CD4-positive, alpha-beta T cell treated with Interleukin-6 at 100 ng/mL for 8 hours (primary cell): ENCODE measurements at places on chromosomes 3 and 15.

DNA sequence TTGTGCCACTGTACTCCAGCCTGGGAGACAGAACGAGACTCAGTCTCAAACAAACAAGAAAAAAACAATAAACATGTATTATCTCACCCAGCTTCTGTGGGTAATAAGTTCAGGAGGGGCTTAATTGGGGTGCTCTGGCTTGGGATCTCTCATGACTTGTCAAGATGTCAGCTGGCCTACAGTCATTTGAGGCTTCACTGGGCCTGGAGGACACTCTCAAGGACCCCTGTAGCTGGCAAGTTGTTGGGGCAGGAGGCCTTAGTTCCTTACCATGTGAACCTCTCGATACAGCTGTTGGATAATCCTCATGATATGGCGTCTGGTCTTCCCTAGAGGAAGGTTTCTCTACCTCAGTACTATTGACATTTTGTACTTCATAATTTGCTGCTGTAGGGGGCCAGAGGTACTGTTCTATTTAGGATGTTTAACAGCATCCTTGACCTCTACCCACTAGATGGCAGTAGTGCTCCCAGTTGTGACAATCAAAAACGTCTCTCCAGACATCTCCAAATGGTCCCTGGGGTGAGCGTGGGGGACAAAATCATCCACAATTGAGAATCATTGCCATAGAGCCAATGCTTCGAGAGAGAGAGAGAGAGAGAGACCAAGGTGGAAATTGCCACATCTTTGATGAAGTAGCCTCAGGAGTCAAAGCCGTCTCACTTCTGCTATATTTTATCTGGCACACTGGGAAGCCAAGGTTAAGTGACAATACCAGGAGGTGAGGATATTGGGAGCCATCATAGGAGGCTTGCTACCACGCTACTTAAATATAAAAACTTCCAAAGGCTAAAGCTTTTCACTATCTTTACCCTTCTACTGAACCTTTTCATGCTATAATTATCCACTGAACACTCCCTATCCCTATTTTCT lies 23.9 kb upstream of the SLTM start:
- peak; percentile 73 for DNase-seq

DNA sequence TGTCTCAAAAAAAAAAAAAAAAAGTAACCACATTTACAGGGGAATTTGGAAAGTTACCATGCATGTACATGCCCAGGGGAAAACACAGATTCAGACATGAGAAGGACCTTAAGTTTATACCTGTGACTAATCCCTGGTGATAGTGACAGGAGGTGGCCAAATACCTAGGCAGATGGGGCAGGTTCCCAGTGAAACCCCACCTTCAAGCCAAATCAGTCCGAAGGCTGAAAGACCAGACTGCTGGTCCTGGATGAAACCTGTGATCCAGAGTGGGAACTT lies 15.8 kb downstream of the SPCS1 start:
- DNase-seq = no peak

- no peak for DNase-seq
Observed at GRCh38 chr3:81485444-81485865, 276.0 kb downstream of the GBE1 start.

- no peak for DNase-seq
Observed at GRCh38 chr3:7692866-7693265, 808.8 kb upstream of the LMCD1 start.

DNA sequence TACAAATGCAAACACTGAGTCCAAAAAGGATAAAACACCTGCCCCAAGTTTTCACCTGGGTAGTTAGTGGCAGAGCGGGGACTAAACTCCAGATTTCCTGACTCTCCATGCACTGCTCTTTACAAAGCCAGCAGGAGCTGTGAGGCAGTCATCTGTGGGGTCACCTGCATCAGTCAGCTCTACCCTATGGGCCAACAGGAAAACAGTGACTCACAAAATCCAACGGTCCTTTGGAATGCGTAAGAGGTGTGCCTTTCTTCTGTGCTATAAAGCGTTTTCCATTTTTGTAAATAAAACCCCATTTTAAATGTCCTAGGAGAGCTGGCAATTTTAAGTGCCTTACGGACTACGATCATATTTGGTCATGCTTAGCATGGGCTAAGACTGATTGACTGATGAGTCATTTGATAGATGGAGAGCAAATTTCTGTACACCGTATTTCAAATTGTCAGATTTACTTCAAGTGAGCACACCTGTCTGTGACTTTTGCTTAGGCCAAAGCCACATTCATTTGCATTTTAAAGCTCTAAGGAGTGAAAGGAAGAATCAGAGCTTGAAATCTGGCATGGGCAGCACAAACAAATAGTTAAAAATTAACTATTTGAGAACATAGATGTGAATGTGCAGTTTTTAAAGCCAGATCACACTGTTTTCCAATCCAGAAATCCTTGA lies 4.4 kb upstream of the COL8A1 start:
- DNase-seq = no peak

DNA sequence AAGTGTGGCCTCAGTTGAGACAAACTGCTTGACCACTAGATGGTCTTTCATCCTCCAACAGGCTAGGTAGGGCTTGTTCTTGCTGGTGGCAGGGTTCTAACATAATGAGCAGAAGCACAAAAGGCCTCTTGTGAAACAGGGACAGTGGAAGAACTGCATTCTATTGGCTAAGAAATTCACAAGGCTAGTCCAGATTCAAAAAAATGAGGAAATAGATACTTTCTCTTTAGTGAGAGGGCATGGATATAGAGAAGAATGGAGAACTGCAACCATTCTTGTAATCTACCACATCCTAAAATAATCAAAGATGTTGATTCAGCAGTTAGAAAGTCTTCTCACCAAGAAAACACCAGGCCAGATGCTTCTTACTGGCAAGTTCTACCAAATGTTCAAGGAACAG lies 143.7 kb upstream of the LRIG1 start:
- DNase-seq = no peak

GRCh38 chr15:77181305-77182074 lies 110.6 kb upstream of the TSPAN3 start:
- no peak for DNase-seq

DNA sequence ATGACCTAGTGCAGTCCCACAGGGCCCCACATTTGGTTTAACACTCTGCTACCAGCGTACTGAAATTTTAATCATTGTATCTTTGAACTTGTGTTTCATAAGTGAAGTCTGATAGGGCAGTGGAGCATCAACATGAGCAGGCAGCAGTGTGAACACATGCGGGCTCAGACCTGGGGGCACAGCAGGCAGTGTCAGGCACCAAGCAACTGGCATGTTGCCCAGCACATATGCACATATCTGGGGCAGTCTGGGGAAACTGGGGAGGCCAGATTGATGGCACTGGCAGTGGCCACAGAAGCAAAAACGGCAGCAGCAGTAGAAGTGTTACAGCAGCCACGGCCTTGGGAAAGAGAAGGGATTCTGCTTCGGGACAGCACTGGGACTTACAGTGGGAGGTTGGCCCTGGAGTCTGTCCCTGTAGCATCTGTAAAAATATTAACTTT lies 353.9 kb upstream of the KCNMB2 start:
- no peak for DNase-seq

DNA sequence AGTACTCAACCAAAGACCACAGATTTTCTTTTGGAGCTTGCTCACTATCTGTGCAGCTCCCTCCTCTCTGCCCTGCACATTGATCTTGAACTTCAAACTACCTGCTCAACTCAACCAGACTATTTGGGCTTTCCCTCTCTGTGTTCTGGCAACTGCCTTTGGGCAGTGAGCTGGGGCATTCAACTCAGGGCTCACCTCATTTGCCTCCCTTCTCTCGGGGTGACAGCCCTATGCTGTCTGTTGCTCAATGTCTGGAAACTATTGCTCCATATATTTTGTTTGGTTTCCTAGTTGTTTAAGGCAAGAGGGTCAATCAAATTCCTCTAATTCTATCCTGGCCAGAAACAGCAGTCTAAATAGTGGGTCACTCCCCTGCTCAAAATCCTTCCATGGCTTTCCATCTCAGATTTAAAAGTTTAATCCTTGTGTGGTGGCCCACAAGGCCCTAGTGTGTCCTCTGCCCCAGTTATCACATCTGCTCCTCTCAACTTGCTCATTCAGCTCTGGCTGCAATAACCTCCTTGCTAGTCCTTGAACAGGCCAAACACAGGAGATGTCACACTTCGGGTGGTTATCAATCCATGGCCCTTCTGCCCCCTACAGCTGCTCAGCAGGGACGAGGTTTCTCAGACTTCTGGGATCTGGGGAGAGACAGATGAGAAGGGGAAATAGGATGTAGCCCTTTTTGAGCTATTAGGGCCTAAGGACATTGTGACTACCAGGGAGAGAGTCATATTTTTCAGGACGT lies 67.8 kb downstream of the SNRK start:
- no peak for DNase-seq

- no peak for DNase-seq
Observed at GRCh38 chr3:64259636-64260035, 34.4 kb upstream of the PRICKLE2 start.

DNA sequence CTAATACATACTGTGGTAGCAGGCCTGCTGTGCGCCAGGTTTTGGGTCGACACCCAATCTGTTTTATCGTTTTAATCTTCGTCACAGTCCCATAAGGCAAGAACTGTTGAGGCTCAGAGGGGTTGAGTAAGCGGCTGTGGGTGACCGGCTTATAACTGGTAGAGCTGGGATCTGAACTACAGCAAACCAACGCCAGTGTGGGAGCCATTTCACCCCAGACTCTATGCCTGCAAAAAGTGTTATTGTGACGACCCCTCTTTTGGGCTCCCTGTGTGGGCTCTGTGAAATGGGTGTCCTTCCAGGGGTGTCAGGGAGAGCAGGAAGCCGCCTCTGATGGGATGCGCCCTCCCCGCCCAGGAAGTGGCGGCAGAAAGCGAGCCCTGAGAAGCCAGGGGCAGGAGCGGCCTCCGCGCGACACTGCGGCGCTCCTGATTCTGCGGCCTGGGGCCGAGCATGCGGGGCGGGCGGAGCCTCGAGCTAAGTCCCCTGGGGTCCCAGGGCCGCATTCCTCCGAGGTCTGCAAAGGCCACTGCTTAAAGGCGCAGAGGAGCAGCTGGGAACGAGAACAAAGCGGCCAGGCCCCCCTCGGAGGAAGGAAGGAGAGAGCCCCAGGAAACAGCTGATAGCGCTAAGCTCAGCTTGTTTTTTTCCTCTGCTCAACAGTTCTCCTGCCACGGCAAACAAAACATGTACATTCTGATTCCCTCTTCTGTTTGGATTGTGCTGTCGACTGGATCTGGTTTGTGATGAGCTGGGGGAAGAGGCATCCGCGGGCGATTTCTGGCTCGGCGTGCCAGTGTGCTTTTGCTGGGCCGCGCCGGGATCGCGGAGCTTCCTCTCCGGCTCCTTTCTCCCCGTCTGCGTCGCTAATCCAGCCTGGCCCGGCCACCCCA lies 33.9 kb downstream of the GRK7 start:
- DNase-seq = peak; percentile 30

- DNase-seq = no peak
Observed at GRCh38 chr3:178989821-178990220, 81.8 kb downstream of the ZMAT3 start.

GRCh38 chr3:196503196-196504076 lies at the start of gene RNF168:
Gene RNF168, minus strand, starts transcription at chr3:196503768. Its CDS starts 595 bp downstream, at chr3:196503173.
- DNase-seq = peak; percentile 86

- DNase-seq = no peak
Observed at GRCh38 chr3:11006986-11007933, 14.7 kb downstream of the SLC6A1 start.

- no peak for DNase-seq
Observed at GRCh38 chr3:58576716-58577115, 475 bp downstream of the FAM107A start.

GRCh38 chr3:167084545-167084944 lies 295.6 kb downstream of the ZBBX start:
- DNase-seq = no peak

DNA sequence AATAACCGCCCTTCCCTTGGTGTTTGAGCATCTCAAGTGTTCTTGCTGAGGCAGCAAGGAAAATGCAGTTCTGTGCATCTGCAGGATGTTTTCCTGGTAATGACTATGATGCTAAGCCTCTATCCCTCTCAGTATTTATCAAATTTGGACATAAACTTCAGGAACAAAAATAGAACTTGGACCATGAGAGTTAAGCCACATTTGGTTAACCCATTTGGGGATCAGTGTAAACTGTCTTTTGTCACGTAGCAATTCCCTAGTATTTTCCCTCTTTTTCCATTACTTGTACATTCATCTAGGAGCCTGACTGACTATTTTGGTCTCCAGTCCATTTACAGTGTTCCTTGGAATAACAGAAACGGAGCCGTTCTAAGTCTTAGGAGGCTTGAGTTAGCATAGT lies 250.8 kb downstream of the RBMS3 start:
- DNase-seq = no peak

GRCh38 chr3:3817865-3818264 lies 18.6 kb downstream of the LRRN1 start:
- no peak for DNase-seq

GRCh38 chr3:131470377-131470776 lies 32.4 kb downstream of the MRPL3 start:
- no peak for DNase-seq

GRCh38 chr3:8838234-8838633 lies 68.8 kb upstream of the OXTR start:
- DNase-seq = no peak

DNA sequence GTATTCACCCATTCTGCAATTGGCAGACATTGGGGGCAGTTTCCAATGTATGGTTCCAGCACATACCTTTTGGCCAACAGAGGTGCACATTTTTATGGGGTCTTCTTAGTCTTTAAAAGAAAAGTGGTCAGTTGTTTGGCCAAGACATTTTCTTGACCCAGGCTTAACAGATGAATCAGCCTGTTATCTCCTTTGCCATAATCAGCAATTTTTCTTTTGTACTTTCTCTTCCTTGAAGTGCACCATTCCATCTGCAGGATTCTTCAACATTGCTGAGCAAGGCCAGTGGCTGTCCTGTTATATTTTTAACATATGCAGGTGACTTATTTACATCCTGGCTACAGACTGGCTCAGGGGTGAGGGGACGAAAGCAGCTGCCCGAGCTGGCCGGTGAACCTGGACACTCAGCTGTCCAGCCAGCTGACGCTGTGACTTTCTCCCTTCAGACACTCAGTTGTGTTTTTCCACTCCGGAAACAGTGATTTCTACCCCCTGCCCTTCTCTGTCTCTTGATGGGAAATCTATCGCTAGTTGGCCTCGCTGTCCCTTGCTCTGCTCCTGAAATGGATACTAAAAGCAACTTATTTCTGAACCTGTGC lies 96.5 kb upstream of the TNFAIP8L3 start:
- no peak for DNase-seq

DNA sequence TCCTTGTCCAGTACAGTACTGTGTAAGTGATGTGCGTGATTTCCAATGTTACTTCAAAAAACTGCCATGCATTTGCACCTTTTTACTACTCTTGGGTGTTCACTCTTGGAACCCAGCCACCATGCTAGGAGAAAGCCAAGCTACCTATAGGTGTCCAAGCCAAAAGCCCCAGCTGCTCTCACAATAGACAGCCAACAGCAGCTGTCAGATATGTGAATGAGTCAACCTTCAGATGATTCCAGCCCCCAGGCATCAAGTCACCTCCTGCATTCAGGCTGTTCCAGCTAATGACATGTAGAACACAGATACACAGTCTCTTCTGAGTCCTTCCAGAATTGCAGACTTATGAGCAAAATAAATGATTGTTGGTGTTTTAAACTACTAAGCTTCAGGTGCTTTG lies 417.7 kb upstream of the TGFBR2 start:
- no peak for DNase-seq

DNA sequence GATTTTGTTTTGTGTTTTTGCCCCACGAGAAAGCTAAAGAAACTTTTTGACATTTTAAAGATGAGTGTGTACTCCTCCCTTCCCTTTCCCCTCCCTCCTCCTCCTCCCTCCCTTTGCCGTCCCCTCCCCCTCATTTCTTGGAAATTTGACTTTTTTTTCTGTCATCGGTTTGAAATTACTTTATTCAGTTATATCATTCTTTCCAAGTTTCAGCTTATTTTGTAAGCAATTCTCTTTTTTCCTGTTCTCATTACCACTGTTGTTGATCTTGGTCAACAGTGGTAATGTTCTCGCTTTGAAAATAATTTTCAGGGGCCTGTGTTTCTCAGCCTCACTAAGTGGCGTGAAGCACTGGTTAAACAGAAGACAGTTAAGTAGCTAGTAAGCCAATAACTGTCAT lies 178.4 kb downstream of the AKAP13 start:
- DNase-seq = no peak
